Activated CD4-positive, alpha-beta T cell treated with anti-CD3 and anti-CD28 coated beads, Interleukin-2, Interleukin-4, amounts not matched to agents 100 ng/mL and 50 ng/mL, durations not matched to agents 16 hours and 8 hours (primary cell): ENCODE measurements at places on chromosomes 16 and 17.

DNA sequence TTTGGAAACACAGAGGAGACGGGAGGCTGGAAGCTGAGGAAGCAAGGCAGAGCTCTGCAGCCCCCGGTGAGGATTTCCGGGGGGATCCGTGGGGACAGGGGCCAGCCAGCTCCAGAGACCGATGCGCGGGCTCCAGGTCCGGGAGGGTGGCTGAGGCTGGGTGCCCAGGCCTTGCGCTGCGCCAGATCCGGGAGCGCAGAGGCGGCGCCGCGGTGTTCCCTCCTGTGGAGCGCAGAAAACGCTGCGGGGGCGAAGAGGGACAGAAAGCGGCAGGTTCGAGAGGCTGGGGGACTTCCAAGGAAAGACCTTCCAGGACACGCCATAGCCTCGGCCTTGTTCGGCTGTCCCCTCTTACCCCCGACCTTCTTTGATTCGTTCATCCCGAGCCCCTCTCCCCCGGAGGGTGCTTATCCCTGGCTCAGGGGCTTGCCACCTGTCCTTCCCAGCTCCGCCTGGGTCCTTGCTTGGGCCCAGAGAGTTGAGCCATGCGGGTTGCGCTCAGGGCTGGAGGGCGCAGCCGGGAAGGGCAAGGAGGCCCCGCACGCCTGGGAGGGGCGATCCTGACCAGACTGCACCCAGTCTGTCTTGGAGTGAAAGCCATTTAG, 697 bp upstream of the SHISA9 start:
- no peak for DNase-seq

GRCh38 chr17:69058165-69058564, 2.6 kb downstream of the ABCA9 start:
- no peak for DNase-seq

DNA sequence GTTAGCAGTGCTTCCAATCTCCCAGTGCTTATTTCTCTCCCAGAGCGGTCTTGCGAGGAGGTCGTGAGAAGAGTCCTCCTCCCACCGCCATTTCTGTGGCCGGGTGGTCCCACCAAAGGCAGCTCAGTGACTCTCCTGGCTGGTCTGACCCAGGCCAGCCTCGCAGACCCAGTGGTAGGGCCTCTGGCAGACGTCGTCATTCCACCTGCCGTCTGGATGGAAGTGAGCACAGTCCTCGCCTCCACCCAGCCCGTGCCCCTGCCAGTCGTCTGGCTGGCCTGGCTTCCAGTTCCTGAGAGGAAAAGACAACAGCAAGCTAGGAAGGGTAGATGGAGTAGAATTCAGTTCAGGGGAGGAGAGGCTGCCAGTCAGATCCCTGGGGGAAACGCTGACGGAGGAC, 5.1 kb downstream of the CLEC10A start:
- no peak for DNase-seq

- no peak for DNase-seq
Measured at GRCh38 chr16:25009822-25010221, 5.3 kb downstream of the ARHGAP17 start.

DNA sequence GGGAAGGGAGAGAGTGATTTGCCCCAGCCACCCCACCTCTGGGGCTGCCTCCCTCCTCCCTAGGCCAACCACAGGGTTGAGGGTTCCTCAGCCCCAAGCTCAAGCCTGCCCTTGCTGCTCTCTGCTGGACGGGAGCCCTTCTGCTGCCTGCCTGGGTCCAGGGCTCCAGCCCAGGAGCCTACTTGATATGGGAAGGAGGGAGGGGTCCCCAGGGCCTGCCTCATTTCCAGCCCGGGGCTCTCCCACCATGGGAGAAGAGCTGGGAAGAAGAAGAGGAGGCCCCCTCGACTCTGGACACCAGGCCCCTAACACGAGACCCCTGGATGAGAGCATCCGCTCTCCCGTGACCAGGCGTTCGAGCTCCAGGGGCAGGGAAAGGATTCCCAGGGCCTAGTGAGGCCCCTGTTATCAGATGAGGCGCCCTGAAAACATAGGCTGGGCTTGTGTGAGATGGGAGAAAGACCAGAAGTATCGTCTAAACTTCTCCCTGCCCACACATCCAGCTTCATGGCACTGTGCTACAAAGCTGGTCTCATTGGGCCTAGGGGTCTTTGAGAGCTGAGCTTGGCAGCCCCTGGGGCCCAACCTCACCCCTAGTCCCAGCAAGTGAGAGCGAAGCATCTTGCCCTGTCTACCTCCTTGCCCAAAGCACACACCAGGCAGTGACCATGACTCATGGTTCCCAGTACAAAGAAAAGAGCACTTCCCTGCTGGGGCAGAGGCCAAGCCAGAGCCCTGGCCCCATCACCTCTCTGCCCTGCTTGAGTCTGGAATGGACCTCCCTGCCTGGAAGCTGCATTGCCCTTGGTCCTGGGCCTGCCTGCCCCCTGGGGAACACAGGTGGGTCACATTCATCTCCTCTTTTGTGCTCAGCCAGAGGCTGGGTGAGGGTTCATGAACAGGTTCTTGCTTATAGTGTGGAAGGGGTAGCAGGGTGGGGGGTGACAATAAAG, 987 bp downstream of the SLC16A5 start:
- no peak for DNase-seq

- DNase-seq, result no peak
Measured at GRCh38 chr17:48577330-48577945, 712 bp downstream of the HOXB4 start.

- DNase-seq, result peak; percentile 57
Measured at GRCh38 chr17:75313941-75314551, 24.8 kb upstream of the SLC25A19 start.

DNA sequence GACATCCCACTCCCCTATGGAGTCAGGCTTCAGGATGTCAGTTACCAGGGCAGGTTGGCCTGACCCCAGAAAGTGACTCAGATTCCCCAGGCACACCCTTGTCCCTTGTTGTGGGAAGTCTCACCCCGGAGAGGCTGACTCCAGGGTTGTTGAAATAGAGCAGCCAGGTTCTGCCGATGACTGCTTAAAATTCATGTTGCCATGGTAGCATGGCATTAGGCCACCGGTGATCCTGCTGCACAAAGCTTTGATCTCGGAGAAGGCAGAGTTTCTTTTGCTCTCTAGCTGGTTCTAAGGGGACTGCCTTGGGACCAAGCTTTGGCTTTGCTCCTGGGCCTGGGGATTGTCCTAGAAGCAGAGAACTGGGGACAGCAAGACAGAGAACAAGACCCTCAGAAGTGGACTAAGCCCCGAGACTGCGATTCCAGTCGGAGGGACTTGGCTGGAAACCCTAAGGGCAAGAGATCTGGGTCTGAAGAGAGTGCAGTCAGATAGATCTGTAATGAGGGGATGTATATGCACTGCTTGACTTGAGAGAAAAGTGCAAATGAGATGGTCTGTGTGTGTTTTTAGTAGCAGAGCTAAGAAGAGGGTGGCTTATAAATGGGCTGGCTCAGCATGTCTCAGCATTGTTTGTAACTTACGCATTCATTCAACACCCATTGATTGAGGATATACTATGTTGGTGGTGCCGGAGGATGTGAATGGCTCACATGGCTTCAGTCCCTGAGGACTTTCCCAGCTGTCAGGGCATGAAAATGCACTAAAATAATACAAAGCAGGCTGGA, 106.9 kb downstream of the RGS9 start:
- no peak for DNase-seq

DNA sequence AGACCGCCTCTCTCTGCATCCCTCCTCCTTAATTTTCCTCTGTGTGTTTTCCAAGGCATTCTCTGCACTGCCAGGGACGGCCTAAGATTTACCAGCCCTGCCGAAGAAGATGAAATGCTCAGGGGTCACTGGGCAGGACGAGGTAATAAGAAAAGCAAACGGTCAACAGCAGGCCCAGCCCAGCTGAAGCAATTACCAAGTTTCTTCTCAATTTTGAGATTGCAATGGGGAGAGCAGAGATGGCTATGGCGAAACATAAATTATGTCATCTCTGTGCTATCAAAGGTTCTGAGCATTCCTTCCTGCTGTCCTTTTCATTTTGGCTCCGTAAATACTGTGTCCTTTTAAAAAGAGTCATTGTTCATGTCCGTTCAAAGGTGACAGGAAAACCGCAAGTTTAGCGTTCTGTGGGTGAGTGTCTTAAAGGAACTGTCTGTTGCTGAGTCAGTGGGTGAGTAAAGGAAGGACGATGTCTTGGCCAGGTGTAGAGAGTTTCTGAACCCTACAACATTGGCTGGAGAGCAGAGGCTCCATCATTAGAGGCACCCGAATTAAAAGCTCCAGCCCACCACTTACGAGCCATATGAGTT, 753.9 kb upstream of the EEF2KMT start:
- DNase-seq, result no peak

GRCh38 chr16:21708533-21709115, 44.9 kb downstream of the OTOA start:
- DNase-seq, result peak; percentile 86

- no peak for DNase-seq
Measured at GRCh38 chr16:84027625-84028024, 15.0 kb downstream of the SLC38A8 start.

DNA sequence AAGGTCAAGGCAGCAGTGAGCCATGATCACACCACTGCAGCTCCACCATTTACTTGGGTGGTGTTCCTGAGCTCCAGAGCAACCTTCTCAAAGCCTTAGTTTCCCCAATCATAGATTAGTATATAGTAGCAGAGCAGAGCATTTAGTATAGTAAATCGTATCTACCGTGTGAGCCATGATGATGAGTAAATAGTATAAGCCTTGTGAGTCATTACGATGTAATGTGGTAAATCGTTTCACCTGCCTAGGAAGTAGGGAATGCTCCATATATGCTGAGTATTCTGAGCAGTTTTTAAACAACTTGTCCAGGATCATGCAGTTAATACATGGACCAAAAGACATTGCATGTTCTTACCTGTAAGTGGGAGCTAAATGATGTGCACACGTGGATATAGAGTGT, 66.4 kb downstream of the SCNN1B start:
- no peak for DNase-seq

GRCh38 chr17:41537614-41537954, 9.5 kb upstream of the KRT19 start:
- DNase-seq, result no peak

GRCh38 chr17:74757502-74757901, 9.1 kb downstream of the NHERF1 start:
- no peak for DNase-seq

DNA sequence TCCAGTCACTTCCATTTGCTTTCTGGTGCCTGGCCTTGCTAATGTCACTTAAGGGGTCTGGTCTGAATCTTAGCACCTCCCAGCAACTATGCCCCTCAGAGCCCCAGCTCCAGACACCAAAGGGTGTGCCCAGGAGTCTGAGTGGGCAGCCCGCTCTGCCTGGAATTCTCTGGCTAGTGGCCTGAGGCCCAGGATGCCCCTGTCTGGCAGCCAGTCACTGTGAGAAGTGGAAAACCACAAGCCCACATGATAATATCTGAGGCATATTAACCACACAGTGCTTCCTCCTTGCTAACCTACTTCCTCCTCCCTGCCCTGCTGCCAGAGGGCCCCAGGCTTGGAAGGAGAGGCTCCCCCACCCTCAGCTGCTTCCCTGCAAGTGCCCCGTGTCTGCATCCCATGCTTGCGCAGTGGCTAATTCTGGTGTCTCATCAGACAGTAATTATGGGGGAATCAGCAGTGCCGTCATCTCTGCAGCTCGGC, 14.0 kb downstream of the SRCIN1 start:
- peak; percentile 50 for DNase-seq

DNA sequence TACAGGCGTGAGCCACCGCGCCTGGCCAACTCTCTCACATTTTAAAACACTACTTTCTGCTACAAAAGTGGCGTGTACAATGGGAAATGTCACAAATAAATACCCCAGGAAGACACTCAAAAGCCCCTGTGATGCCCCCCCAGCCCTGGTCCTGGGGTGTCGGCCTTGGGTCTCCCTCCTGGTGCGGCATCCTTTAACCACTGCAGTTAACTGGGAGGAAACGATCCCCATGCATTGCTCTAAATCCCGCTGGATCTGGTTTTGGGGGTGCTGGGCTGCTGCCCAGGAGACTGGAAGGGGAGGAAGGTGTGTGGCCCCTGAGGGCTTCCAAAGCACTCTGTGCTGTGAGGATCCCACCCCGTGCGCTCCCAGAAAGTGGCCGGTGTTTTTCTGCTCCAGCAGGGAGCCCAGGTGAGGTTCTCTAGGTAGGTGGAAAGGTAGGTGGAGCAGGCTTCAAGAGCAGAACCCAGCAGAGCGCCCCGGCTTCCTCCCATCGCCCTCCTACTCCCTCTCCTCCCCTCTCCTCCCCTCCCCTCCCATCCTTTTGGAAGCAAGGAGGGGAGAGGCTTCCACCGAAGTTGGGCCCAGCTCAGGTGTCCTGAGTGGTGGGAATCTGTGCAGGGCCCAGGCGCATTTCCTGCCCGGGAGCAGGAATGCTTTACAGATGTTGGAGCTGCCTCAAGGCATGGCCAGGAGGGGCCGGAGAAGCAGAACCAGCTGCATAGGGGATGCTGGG, 363.3 kb downstream of the SEC14L1 start:
- no peak for DNase-seq
